ENCODE measurements at places on chromosomes 16 and 17.

DNA sequence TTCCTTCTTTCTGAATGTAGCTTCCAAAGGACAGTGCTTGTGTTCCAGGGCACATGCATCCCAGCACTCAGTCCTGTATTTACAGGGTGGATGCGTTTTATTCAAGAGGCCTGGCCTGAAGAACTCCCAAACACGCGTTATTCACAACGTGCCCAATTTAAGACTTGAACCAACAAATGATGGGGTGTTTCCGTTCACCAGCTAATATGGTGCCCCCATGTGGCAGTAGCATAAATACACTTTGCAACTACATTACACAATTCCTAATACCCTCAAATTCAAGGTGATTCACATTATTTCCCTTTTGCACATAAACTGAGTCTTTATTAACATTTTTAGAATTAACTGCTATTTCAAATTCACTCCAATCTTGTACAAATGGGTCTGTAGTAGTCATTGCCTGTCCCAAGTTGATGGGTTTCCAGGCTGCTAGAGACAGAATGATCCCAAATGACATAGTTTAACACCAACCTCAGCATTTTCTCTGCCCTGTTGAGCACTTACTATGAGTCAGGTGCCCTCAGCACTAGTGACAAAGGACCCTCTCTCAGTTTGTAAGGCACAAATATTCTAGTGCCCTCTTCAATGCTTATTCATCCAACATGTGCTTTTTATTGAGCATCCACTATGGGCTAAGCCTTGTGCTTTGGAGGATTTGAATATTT lies 26.9 kb downstream of the HSD17B2 start:
- no peak for DNase-seq

- DNase-seq, result no peak
Measured at GRCh38 chr17:55440391-55440790, 18.8 kb upstream of the MMD start.

DNA sequence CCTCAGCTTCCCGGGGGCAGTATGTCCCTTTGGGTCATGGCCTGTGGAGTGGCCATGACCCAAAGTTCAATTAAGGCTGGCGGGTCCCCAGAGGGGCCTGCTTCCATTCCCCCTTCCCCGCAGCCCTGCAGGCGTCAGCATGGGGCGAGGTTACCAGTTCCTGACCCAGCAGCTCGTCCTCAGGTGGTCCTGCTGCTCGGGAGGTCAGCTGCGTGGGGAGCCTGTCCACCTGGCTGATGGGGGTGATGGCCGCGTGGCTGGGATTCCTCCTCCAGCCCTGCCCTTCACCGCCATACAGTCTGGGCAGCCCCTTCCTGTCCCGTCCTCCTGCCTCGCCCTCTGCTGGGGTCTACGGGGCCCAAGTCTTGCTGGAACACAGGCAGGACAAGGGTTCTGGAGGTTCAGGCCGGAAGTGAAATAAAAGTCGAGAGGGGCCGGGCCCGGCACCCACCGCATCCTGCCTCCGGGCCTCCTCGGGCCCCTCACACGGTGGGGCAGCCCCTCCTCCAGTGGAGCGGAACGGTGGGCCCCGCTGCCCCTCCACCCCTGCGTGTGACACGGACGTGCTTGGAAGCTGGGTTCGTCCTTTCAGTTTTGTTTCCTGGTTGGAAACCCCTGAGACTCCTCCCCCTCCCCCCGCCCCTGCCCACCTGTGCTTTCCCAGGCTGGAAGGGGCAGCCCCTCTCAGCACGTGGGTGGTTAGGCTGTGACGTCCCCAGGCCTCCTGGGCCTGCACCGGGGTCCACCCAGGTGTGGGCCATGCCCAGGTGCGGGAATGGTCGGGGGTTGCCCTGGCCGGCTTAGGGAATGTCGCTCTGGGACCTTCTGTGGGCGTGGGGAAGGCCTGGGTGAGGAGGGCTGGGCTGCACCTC lies 6.8 kb downstream of the UBALD2 start:
- DNase-seq, result no peak

- no peak for DNase-seq
Measured at GRCh38 chr17:8475227-8475626, 39.5 kb downstream of the NDEL1 start.

GRCh38 chr17:65294181-65294719 lies 157.1 kb downstream of the RGS9 start:
- DNase-seq, result no peak

Measured in esophagus squamous epithelium (tissue), 5 donors.